ENCODE measurements at places on chromosomes 6 and 20. TPM values are rescaled to one million over a fixed set of nuclear protein-coding genes. Genes with fewer than 3 reads are reported as not detected.

DNA sequence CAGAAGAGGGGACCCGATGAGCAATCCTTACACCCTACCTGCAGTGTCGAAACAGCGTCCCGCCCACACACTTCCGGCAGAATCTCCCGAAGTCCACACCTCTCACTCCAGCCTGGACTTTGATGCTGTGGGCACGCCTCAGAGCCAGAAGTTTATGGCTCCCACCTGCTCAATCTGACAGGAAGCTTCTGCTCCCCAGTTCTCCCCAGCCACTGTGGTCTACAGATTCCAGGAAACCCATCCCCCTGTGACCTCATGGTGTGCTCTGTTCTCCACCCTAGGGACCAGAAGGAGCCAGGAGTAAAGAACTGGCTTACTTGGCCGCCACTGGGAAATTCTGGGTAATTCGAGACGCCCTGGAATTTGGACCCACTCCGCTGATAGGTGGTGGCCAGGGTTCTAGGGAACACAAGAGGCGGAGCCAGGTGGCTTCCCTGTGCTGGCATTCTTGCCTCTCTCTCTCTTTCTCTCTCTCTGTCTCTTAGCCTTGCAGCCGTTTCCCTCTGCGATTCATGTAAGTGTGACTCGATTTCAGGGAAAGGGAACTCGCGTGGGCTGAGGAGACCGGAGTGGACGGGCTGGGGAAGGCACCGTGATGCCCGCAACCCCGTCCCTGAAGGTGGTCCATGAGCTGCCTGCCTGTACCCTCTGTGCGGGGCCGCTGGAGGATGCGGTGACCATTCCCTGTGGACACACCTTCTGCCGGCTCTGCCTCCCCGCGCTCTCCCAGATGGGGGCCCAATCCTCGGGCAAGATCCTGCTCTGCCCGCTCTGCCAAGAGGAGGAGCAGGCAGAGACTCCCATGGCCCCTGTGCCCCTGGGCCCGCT, at the start of gene TRIM15:
TRIM15 (plus strand) TSS at position 457 of the 828 bp plus-strand sequence; CDS start at position 596, 139 bp downstream.
- no peak for DNase-seq

GRCh38 chr20:695165-695866, 19.7 kb upstream of the SCRT2 start:
- no peak for DNase-seq

DNA sequence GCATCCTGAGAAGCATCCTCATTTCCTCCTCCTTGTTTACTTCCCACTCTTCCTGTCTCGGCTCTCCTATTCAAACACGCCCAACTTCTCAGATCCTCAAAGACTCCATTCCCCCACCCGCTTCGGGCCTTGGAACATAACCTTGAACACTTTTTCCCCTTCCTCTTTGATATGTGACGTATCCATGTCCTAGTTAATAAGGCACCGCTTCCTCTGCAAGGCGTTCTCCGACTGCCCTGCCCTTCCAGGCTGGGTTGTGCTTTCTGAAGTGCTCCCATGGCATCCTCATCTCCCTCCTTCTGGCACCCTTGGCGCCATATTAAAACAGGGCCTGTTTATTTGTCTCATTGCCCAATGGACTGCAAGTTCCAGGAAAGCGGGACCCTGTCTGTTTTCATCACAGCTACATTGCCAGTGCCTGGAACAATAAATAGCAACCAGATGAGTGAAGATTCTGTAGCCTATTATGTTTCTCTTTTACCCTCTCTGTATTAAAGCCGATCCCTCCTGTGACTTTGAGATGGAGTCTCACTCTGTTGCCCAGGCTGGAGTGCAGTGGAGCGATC, 115.3 kb upstream of the TRAF3IP2 start:
- no peak for DNase-seq

DNA sequence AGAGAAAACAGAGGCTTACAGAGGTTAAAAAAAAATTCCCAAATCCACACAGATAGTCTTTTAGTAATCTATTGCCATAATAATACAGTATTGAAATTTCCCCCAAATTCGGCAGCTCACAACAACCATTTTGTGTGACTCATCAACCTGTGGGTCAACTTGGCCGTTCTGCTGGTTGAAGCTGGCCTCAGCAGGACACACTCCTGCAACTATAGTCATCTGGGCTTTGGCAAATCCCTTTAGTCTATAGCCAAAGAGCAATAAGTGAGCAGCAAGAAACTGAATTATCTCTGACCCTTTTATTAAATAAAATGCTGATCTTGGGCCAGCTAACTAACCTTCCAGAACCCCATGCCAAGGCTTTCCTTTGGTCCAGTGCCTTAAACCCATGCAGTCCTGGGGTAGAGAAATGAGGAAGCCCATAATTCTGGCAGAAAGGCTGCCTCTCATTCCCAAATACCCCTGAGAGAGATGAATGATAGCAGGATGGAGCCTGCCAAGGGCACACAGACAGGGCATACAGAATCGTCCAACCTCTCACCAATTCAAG, 17.2 kb upstream of the SNAP25 start:
- DNase-seq: no peak

- DNase-seq: no peak
These were observed 30.8 kb downstream of the AGPAT4 start for GRCh38 chr6:161242779-161243693.

GRCh38 chr6:99882128-99882702, 111.8 kb downstream of the MCHR2 start:
- DNase-seq: no peak

- DNase-seq: no peak
These were observed 87.1 kb downstream of the TRMT6 start for GRCh38 chr20:5863040-5863833.

DNA sequence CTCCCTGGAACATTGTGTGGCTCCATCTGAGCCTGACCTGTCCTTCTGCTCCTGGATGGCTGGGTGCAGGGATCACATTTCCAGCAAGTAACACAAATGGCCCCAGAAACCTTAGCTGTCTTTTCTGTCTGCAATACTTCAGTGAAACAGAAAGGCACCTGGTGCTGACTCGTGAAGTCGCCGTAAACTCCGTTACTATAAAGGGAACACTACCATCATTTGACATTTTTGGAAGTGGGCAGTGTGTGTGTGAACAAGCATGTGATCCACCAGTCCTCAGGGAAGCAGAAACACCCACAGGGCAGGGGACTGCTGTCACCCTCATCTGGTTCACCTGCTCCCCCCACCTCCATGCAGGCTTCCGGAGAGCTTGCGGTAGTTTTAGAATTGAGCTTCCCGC, 23.9 kb downstream of the SERPINB6 start:
- no peak for DNase-seq

DNA sequence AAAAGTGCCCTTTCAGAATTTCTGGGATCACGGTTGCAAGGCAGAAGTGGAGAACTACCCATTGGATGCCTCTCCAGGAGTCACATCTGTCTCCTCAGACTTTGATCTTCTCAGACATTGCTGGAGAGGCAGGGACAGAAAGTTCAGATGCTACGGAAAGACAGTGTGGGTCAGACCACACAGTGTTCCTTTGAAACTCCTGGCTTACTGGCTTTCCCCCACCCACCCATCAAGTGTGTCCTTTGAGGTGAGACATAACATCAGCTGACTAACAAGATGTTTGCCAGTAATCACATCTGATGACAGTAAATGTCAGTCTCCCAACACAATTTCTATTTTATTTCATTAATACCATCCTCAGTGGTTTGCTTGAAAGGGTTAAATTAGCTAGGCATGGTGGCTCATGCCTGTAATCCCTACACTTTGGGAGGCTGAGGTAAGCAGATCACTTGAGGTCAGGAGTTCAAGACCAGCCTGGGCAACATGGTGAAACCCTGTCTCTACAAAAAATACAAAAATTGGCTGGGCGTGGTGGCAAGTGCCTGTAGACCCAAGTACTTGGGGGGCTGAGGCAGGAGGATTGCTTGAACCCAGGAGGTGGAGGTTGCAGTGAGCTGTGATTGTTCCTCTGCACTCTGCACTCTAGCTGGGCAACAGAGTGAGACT, 67.2 kb upstream of the SNX9 start:
- DNase-seq: no peak

DNA sequence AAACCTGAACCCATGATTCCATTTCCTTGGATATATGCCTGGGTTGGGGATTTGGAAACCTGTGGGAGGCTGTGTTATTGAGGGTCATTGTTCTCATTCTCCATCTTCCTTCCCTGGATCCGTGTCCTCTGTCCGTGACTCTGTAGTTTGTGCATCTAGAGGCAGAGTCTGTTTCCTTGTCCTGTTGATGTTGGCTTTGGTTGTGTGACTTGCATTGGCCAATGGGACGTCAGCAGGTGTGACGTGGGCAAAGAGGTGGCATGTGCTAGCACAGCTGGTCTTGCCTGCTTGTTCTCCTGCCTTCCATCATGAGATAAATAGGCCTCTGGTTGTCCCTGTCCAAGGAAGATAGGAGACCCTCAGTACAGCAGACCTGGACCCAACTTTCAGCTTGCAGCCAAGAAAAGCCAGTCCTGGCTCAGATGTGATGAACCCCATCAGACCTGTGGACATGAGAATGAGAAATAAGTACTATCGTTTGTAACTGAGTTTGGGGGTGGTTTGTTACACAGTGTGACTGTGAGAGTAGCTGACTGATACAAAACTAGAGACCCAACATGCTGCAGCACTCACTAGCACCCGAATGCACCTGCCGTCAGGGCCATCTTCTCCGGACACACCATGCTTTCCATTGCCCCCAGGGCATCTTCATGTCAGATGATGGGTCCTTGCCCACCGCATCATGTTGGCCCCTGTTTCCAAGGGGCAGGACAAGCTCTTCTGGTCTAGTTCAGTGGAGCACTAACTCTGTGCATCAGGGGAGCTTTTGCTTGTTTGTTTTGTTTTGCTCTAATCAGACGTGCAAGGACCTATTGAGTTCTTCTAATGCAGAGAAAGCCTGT, 195.3 kb upstream of the SULF2 start:
- DNase-seq: no peak

DNA sequence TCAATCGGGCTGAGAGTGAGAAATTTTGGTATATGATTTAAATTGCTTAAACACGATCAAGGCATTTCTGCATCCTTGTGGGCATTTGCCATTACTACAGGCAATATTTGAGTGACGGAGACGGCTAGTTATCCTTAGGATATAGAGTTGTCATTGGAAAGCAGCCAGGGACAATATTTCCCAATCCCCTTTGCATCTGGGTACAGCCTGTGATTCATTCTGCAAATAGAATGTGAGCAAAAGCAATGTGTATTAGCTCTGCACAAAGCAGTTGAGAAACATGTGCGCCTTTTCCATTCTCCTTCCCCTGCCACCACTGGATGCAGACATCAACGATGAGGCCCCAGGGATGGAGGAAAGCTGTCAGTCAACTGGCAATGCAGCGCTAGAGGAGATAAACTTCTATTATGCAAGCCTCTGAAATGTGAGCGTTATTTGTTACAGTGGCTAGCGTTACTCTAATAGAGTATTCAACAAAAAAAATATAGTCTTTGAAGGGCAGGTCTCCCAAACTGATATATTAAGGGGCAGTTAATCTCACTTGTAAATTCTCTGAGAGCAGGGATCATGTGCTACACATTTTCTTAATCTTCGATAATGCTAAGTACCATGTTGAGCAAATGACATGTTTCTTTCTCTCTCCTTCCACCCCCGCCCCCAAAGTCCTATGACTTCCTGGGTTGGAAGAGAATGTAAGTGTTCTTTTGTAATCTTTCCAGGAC, 37.1 kb upstream of the NCOA3 start:
- DNase-seq: no peak

- no peak for DNase-seq
These were observed 562.5 kb upstream of the MAP3K7 start for GRCh38 chr6:91149246-91149955.

DNA sequence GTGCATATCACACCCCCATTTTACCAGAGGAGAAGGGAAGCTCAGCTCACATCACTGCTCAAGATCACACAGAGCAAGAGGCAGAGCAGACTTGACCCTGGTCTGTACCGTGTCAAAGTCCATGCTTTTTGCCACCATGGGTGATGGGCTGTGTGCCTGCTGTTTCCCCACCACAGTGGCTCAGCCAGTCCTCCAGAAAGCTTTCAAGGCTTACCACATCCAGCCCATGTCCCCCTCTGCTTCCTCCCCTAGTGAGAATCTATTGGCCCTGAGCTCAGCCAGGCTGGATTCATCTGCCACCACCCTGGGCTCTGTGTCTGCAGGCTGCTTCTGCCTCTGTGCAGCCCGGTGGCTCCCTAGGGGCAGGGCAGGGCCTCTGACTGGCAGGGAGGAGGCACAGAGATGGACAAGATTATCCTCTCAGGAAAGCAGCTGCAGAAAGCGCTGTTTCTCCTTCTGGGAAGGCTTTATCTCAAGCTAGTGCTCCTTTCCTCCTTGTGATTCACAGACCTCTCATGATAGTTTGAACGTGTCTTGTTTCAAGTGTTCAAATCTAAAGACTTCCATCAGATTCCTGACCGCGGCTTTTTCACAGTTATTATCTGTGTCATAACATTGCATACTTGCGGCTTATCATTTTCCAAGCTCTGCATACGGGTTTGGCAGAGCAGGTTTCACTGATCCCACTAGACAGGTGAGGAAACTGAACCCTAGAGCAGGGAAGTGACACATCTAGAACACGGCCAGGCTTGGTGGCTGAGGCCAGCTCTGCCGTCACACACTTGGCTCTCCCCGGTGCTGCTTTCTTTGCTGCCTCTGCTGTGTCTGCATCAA, 37.4 kb downstream of the VEGFA start:
- DNase-seq: no peak

DNA sequence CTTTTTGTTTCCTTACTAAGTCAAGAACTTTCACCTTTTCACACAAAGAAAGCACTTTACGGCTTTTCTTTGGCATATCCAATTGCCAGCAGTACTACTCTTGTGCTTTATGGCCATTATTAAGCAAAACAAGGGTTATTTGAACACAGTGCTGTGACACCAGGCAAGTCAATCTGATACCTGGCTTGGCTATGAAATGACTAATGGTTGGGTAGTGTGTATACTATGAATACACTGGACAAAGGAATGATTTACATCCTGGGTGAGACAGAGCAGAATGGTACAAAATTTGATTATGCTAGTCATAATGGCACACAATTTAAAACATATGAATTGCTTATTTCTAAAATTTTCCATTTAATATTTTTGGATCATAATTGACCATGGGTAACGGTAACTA, 22.1 kb upstream of the ADGRF1 start:
- DNase-seq: no peak

GRCh38 chr6:87827346-87827745, 125.3 kb upstream of the AKIRIN2 start:
- no peak for DNase-seq

CAGE1 gene
- 0.38 TPM for polyA plus RNA-seq

SUMO4 gene
- 1.0 TPM for polyA plus RNA-seq

APOM gene
- polyA plus RNA-seq: 95.0 TPM

GNRH2 gene
- polyA plus RNA-seq: 0.73 TPM

RING1 gene
- 53.4 TPM for polyA plus RNA-seq

TCF21 gene
- 202 TPM for polyA plus RNA-seq

LRRN4 gene
- 12.2 TPM for polyA plus RNA-seq

OXT gene
- 0.60 TPM for polyA plus RNA-seq

SLC22A7 gene
- 1.2 TPM for polyA plus RNA-seq

All from left kidney (tissue), 8 donors.